KBM-7 (cell line): ENCODE measurements at places on chromosomes 12 and 14.

DNA sequence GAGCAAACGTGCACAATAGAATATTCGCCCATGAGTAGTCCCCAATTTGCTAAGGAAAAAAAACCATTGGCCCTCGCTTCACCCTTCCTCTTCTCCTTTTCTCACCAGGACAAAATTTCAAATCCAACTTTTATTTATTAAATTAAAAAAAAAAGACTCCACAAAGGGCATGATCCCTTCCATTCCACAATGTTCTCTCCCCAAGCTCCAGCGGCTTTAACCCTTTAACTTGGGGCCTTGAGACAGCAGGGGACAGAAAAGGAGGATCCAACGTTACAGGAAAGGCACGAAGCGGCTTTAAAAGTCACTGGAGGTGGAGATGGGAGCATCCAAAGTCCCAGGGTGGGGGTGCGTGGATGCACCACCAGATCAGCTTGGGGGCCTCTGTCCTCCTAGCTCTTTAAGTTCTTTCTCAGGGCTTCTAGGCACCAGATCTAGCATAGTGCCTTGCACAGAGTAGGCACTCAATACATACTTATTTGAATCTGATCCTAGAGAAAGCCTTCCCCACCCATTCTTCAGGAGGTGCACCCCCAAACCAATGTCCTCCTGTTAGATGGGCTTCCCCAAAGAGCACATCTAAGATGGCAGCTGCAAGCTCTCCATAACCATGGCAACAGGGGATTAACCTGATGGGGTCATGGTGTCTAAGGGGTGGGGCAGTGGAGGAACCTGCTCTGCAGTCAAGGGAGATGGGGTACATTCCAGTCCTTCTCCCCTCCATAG, 5.2 kb upstream of the AAAS start:
- DNase-seq = no peak

DNA sequence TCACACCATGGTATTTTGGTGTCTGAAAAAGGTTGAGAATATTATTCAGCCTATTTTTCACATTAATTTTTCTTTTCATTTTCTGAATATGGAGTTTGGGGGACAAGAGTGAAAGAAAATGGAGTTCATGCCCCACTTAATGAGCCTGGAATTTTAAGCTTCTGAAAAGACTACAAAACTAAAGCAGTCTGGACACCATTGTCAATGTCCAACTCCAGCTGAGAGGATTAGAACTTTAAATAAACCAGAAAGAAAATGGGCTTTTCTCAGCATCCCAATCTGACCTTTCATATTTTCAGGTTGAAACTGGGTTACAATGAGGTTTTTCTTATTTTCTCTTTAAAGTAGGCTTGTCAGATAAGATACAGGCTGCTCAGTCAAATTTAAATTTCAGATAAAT, 207.7 kb downstream of the SLC6A15 start:
- no peak for DNase-seq

DNA sequence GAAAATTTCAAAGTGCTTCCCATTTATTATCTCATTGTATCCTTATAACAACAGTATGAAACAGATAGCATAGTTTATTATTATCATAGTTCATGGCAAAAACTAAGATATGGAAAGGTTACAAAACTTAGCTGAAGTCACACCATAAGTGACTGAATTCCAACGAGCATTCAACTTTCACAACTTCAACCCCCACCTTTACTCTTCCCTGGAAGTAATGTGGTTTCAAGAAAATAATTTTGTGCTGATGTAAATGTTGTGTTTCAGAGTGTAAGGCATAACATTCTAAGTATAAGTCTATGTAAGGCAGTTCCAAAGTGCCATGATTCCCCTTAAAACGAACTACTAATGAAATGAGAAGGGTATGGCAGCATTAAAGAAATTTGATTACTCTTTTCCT, 454.5 kb downstream of the BCAT1 start:
- no peak for DNase-seq

- DNase-seq = no peak
These were observed 17.5 kb downstream of the STON2 start for GRCh38 chr14:81382517-81383225.

- no peak for DNase-seq
These were observed 163.1 kb downstream of the KLHL28 start for GRCh38 chr14:44798386-44799242.

DNA sequence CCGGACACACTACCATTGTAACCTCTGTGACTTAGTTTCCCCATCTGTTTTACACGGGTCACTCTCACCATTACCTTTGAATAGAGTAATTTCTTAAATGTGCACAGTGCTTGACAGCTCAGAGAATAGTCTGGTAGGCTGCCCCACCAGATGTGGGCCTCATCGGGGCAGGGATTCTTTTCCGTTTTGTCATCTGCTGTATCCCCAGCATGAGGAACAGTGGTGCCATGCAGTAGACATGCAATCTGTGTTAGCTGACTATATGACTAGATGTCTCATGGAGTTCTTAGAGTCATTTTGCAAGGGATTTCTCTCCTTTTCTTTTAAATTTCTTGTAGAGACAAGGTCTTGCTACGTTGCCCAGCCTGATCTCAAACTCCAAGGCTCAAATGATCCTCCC, 44.9 kb upstream of the PLEKHG3 start:
- no peak for DNase-seq

DNA sequence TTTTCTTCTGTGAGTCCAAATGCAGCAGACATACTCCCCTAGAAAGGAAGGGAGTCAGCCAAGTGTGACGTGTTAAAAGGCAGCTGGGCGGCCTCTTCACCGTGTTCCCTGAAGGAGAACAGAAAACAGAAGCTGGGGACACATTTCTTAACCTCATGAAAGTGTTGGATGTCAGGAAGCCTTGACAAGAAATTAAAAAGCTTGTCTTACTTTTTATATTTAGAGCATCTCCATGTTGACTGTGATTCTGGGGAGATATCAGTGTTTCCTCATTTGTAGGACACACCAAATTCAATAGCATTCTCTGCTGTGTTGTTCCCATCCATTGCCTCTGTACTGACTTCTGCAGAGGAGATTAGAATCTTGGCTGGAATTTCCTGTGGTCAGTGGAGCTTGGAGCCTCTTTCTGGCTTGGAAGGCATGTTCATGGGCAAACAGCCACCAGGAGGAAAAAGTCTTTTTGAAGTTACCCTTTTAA, 93.7 kb downstream of the RMST start:
- DNase-seq = peak; percentile 1

GRCh38 chr14:58638231-58639197, 752 bp downstream of the DACT1 start:
- DNase-seq = peak; percentile 34

- no peak for DNase-seq
These were observed 149.8 kb upstream of the SFSWAP start for GRCh38 chr12:131561051-131561450.

DNA sequence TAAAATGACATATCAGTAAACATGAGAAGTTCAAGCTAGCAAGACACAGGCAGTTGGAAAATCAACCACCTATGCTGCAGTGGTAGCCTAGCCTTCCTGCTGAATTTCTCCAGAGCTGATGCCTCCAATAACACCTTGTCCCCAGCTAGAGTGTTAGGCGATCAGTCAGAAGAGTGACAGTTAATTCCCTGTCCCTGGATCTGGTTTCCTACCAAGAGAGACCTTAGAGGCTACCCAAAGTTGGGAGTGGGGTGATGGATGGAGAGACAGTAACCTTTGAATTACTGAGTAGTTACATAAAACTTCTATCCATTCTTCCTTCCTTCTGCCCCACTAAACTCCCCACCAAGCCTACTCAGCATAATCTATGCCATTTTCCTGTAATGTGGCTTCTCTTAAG, 1.9 kb upstream of the ANO2 start:
- no peak for DNase-seq

- DNase-seq = peak; percentile 26
These were observed 88.9 kb downstream of the PTGER2 start for GRCh38 chr14:52402812-52403526.

DNA sequence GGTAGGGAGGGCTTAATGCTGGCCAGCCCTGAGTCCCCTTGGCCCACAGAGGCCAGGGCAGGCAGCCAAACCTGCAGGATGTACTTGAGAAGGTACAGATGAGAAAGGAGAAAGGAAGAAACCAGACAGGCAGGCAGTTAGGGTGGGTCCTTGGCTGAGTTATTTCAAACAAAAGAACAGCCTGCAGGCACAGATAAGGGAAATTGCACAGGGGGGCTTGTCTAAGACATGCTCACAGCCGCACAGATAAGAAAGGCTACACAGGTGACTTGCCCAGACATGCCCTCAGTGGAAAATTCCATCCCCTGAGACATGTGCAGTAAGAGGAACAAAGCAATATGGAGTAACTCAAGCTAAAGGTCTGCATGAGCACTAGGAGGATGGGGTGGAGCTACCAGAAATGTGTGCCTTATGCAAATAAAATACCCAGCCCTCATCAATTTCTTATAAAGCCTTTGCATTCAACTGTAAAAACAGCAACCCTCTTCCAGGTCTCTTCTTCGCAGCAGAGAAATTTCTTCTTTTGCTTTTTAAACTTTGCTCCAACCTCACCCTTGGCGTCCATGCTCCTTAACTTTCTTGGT, 158.2 kb upstream of the RGS6 start:
- DNase-seq = peak; percentile 47

DNA sequence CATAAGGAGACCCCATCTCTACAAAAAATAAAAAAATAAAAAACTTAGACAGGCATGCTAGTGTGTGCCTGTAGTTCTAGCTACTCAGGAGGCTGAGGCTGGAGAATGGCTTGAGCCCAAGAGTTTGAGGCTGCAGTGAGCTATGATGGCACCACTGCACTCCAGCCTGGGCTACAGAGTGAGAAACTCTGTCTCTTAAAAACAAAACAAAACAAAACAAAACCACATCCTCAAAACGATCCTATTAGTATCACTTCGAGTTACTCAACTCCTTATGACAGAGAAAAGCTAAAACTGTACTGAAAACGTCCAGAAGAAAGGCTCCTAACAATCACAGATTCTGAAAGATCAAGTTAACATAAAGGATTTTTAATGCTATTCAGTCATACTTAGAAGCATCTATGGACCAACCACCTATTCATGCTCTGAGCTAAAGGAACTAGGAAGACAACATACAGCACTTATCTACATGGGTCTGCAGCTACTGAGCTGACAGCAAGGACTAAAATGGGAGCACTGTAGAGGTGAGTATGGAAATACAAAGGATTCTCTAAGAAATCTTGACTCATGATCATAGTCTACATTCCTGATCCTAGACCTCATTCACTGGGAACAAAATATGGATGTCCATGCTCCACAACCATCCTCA, 75.3 kb upstream of the DUSP6 start:
- no peak for DNase-seq

DNA sequence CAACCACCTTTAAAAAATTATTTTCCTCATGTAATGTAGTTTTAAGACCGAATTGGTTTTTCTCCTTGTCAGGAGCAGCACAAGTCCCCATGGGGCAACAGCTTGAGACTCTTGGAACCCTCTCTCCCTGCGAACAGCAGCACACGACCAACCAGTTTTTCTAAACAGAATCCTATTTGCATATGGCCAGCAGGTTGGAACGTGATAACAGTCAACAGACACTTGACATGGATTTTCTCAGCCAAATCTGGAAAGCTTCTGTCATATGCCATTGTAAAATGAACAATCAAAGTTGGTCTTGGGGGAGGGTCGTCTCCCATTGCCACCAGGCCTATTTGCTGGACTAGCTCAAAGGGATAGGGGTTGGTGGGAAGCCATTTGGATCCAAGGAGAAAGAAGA, 1915.0 kb upstream of the FLRT2 start:
- no peak for DNase-seq

DNA sequence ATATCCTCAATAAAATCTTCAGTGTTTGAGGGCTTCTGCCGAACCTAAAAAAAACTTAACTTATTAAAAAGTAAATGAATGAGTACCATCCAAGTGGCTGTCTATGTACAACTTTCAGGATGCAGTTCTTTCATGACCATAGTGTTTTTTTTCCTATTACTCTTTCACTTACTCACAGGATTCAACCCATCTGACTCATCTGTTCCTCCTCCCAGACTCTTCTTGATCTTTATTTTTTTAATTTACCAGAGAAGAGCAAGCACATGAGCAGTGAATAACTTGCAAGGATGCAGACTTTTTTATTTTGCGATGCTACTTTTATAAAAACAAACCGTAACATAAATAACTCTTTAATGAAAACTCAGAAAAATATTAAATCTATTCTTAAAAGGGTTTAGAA, 24.5 kb downstream of the RECQL start:
- no peak for DNase-seq

- DNase-seq = no peak
These were observed 703.5 kb upstream of the TBX3 start for GRCh38 chr12:115387467-115387901.

DNA sequence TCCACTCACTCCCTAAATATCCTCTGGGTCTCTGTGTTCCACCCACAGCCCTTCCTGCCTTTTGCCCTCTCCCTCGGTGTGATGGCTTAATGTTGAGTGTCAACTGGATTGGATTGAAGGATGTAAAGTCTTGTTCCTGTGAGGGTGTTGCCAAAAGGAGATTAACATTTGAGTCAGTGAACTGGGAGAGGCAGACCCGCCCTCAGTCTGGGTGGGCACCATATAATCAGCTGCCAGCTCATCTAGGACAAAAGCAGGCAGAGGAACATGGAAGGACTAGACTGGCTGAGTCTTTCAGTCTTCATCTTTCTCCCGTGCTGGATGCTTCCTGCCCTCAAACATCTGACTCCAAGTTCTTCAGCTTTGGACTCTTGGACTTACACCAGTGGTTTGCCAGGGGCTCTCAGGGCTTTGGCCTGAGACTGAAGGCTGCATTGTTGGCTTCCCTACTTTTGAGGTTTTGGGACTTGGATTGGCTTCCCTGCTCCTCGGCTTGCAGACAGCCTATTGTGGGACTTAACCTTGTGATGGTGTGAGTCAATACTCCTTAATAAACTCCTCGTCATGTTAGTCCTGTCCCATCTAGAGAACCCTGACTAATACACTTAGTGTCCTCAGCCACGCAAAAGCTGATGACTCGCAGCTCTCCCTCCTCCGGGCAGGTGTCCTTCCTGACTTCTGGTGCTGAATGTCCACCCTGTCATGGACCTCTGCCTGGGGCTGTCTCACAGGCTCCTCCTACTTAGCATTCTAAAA, 5.9 kb downstream of the DGLUCY start:
- no peak for DNase-seq

GRCh38 chr12:94733727-94734126, 83.4 kb upstream of the TMCC3 start:
- DNase-seq = no peak

GRCh38 chr14:21589317-21589716, 9.4 kb upstream of the OR10G3 start:
- DNase-seq = peak; percentile 4

DNA sequence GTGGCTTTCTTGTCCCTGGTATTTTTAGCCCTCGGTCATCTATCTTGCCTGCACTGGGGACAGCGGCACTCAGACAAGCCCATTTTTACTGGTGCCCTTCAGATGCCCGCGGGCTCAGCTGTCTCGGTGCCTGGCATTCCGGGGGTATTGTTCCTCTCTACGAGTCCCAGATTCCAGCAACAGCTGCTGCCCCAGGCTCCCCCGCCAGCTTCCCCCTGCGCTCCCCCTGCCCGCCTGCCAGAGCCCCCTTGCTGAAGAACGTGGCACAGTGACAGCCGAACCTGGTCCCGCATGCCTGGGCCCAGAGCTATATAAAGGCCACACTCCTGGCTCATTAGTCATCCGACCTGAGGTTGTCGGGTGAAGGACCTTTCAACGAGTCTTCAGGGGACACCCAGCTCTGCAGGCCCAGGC, 10.9 kb upstream of the MYL2 start:
- DNase-seq = no peak
